AML-193 (cell line): ENCODE measurements at places on chromosomes 13 and 19.

DNA sequence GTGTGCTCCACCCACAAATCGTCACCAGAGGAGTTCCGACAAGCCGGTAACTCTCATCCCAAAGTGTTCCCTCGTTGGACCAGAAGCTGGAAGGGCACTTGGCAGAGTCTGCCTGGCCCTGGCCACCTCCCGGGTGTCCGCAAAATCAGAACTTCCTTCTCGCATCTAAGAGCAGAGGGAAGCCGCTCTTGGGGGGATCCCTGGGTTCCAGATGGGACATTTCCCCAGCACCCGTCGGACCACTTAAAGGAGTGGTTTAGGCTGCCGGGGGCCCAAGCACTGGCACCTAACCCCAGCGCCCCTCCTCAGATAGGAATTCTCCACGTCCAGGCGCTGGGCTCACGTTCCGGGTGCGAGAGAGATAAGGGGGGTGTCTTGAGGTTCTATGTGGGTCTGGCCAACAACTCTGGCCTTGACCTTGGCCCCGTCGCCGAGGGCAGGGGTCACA lies 857 bp upstream of the MAP2K7 start:
- DNase-seq = no peak

GRCh38 chr13:100789481-100789880 lies 114.9 kb upstream of the TMTC4 start:
- no peak for DNase-seq

GRCh38 chr19:510606-511100 lies 3.4 kb downstream of the TPGS1 start:
- DNase-seq = peak; percentile 83

GRCh38 chr13:38684714-38685113 lies 2.2 kb upstream of the FREM2 start:
- no peak for DNase-seq

DNA sequence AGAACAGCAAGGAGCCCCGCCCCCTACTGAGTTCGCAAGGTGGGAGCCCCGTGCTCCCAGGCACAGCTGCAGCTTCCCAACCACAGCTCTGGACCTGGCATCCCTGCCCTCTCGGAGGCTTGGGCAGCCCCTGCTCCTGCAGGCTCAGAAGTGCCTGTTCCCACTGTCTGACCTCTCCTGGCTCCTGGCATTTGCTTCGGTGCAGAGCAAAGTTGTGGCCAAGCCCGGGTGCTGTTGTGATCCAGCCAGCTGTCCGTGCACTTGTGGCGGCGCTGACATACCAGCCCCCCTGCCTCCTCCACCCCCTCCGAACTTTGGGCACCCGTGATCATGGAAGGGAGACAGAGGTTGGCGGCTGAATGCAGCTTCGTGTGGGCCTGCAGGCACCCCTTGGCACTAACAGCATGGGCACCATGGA lies 1386.8 kb downstream of the PCDH9 start:
- no peak for DNase-seq

DNA sequence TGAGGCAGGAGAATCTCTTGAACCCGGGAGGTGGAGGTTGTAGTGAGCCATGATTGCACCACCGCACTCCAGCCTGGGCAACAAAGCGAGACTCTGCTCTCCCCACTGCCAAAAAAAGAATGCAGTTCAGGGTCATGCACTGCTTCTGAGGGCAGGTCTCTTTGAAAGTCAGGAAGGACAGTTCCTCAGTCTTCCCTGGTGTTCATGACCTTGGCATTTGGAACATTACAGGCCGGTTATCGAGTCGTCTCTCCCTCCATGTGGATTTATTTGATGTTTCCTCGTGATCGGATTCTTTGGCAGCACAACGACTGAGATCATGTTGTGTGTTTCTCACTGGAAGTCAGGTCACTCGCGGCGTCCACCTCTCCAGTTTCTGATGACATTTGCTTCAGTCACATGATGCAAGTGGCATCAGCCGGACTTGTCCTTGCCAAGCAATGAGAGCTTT lies 17.2 kb downstream of the FGF21 start:
- DNase-seq = no peak

DNA sequence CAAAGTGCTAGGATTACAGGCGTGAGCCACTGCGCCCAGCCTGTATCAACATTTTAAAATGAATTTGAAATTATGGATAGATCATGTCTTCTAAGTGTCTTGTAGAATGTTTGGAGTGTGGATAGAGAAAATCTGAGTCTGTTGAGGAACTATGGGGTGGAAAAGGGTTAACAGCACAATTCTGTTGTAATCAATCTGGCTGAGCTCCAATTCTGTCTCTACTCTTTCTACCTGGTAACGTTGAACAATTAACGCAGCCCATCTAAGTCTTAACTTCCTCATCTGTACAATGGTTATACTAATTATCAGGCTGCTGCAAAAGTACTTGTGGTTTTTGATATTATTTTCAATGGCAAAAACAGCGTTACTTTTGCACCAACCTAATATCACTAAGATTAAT lies 4.1 kb downstream of the FPR2 start:
- DNase-seq = peak; percentile 16

- DNase-seq = no peak
These were observed 1.7 kb downstream of the SLAIN1 start for GRCh38 chr13:77699059-77699680.

DNA sequence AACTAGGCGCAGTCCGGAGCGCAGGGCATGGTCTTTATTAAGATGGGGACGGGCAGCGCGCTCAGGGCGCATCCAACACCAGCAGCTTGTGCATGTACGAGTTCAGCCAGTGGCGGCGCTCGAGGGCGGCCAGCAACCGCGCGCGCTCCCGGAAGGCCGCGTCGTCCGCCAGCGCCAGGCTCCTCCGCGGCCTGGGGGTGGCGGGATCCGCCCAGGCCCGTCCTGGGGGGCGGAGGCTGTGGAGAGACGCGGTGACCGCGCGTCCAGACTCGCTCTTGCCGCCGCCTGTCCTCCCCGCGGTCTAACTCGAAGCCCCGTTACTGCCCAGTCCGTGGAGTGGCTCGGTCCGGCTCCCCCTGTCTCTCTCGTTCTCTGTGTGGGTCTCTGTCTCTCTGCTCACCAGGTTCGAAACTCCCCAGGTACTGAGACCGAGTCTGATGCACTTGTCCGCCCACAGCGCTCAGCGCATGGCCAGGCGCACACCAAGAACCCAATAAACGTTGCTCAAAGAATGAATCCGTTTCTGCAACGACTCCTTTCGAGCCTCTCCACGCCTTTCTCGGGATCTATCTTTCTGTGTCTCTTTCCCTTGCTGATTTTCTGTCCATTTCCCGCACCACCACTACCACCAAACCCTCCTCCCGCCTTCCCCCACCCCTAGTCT lies 702 bp downstream of the PTH2 start:
- DNase-seq = no peak

DNA sequence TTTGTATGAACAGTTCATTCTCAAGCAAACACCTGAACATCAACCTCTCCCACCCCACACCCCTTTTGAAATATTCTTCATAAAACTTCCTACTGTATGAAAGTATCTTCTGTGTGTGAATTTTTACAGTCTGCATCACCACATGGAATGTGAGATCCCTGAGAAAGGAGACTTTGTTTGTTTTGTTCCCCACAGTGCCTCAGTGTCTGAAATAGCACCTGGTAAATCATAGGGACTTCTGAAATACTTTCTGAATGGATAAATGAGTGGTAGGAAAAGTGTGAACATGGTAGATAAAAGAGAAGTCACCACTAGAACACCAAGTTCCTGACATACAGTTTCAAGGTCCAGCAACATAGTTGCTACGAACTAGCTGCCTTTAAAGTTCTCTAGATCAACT lies 1071.2 kb downstream of the EFNB2 start:
- no peak for DNase-seq

GRCh38 chr13:99176309-99177276 lies 24.1 kb upstream of the UBAC2 start:
- peak; percentile 58 for DNase-seq
